Kidney tubule cell (primary cell): ENCODE measurements at places on chromosomes 1 and 21.

DNA sequence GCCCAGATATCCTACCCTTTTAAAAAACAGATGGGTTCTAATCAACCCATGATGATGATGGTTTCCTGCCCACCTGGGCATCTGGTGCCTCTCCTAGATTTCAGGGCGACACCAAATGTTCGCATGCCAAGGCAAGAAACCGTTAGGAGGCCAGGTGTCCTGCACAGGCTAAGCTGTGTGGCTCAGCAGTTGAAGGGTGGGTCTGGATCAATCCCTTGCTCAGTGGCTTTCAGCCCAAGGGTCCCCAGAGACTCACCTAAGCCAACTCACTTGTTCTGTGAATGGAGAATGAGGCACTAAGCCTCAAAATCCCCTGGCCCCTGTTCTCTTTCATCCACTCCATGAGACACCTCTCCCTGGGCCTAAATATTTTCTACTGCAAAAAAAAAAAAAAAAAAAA is 169.1 kb upstream of the EDN2 start:
- no peak for DNase-seq

DNA sequence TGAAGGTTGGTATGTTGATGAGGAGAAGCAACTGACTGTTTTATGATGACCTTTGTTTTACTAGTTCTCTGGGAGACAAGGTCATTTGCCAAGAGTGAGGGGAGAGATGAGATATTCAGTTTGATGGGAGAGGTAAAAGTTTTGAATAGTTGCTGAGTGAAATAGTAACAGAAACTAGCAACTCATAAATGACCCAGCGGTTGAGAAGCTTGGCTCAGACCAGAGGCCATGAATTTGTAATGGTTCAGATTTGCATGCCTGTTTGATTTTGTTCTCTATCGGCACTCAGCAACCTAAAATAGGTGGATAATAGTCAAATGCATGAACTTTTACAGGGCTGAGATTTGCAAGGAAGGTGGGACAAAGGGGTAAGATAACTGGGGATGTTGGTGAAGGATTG is 6.6 kb downstream of the CCDC30 start:
- no peak for DNase-seq

DNA sequence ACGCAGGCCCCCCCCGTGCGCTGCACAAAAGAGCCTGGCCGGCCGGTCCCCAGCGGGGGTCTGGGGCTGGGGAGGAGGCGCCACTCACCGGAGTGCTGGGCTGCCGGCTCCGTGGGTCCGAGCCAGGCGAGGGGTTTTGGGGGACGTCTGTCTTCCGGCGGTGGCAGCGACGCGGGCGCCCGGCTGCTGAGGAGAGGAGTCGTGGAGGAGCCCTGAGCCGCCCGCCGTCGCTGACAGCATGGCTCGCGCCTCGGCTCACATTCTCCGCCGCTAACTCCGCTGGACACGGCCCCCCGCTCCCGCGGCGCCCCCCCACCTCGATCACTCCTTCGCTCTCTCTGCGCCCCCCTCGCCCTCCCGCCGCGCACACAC is 649 bp downstream of the AHDC1 start:
- no peak for DNase-seq

DNA sequence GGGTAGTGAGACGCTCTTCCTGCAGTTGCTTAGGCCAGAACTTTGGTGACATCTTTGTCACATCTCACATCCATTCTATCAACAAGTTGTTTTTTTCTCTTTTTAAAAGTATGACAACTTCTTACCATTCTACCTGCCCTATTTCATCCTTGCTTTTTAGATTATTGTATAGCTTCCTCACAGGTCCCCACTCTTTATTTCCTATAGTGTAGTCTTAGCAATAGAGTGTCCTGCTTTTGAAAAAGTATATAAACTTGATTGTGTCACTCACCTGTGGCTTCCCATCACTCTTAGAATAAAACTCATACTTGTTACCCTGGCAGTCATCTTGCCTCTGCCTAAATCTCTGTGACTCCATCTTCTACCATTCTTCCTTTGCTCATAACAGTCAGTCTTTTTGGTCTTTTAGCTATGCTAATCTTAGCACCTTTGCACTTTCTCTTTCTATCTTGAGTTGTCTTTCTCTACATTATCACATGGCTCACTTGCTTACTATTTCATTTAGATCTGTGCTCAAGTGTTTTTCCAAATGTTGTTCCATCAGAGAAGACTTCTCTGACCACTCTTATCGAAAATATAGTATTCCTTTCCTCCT is 9.5 kb downstream of the CDC73 start:
- no peak for DNase-seq

- DNase-seq, result no peak
These were observed 170.0 kb upstream of the KCTD3 start for GRCh38 chr1:215397106-215397505.

- no peak for DNase-seq
These were observed 646.2 kb downstream of the SMYD3 start for GRCh38 chr1:245860657-245861544.

- DNase-seq, result no peak
These were observed 22.7 kb upstream of the GNG12 start for GRCh38 chr1:67855961-67856360.

- no peak for DNase-seq
These were observed 7.2 kb upstream of the NHLH1 start for GRCh38 chr1:160359559-160360226.

DNA sequence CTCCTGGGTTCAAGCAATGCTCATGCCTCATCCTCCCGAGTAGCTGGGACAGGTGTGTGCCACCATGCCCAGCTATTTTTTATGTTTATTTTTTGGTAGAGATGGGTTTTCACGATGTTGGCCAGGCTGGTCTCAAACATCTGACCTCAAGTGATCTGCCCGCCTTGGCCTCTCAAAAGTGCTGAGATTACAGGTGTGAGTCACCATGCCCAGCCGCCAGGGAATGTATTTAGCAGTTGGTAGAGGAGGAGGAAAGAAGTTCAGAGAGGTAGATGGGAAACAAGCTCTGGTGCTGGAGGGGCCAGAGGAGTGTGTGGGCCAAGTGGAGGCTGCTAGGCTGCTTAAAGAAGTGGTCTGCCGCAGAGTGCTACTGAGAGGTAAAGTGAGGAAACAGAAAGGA is 6.0 kb downstream of the DOP1B start:
- DNase-seq, result no peak

DNA sequence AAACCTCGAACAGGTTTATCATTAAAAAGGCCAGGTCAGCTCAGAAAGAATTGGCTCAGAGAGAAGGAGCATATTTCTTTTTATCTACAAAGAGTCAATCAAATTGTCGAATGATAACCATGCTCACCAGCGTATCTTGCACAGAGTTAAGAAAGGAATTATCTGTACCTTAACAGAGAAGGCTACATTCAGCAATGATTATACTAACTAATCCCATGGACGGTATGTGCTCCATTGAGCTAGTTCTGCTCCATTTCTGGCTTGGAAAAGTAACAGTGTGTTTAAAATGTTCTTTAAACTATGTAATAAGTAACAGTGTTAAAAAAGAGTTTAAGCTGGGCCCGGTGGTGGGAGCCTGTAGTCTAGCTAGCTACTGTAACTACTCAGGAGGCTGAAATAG is 4.2 kb downstream of the UBR4 start:
- DNase-seq, result no peak

- peak; percentile 70 for DNase-seq
These were observed 3.1 kb upstream of the YRDC start for GRCh38 chr1:37811027-37811655.

DNA sequence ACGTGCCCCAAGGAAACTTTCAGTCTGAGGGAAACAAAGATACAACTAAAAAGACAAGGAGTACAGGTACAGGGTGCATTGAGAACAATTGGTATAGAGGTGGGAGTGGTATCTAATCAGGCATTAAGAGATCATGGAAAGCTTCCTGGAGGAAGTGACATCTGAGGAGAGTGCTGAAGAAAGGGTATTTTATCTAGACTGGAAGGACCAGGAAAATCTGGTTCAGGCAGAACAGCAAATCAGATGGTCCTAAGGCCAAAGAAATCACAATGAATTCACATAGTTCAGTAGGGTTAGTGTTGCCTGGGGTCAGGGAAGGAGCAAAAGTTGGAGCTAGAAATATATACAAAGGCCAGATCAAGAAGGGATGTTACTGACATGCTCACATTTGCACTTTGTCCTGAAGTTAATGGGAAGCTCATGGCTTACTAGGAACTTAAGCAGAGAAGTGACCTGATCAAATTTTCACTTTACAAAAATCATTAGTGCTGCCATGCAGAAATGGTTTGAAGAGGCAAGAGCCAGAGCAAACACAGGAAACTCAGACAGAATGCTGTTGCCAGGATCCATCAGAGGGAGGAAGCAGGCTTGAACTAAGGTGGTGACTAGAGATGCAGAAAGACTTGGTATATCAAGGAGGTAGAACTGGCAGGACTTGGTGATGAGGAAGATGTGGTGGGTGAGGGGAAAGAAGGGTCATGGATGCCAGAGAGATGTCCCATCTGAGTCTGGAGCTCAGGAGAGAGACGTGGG is 14.5 kb upstream of the CTTNBP2NL start:
- no peak for DNase-seq

DNA sequence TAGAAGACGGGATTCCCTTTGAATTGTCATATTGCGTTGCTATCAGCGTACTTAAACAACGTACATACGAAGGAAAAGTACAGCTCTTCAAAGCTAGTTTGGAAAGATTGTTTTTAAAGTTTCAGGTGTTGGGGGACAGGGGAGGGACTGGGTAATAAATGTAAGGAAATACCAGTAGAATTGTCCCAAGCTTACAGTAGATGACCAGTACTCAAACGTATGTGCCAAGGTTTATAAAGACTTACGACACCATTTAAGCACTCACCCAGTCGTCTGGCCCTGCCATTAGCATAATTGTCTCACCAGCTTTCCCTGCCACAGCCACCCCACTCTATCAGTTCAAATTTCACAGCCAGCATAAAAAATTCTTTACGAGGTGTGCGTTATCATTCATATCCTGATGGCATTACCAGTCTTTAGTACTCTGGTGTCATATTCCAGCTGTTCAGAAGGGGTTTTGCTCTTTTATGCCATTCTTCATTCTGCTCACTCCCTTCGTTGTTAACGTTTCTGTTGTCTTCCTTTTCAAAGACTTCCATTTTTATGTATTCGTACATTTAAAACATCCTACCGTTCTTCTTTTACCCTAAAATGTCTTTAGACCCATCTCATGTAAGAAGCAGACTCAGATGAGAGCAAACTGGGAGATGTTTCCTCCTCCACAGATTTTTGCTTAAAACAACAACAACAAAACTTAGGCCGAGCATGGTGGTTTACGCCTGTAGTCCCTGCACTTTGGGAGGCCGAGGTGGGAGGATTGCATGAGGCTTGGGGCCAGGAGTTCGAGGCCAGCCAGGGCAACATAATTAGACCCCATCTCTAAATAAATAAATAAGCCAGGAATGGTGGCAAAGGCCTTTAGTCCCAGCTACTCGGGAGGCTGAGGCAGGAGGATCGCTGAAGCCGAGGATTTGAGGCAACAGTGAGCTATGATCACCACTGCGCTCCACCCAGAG is 1.0 kb upstream of the HP1BP3 start:
- peak; percentile 65 for DNase-seq

- no peak for DNase-seq
These were observed 11.1 kb downstream of the NOS1AP start for GRCh38 chr1:162080472-162081015.

GRCh38 chr1:8879922-8880676 is 1.6 kb upstream of the ENO1 start:
- peak; percentile 92 for DNase-seq

DNA sequence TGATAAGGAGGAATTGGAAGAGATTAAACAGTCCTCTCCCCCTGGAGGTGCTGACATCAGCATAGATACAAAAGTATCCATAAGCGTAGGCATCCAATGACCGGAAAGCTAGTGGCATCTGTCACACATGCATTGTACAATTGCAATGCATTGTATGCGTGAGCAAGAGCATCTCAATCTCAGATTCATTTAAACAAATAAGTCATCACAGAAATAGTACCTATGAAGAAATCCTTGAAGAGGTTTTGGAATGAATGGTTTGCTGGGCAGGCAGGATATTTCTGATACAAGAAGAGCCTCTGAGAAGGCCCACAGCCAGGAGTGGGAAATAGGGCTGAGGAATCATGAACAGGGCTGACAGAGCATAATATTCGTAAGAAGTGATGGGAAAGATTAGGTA is 88.9 kb upstream of the ABCD3 start:
- no peak for DNase-seq

- DNase-seq, result no peak
These were observed 79.9 kb downstream of the ITPKB start for GRCh38 chr1:226659136-226659535.

DNA sequence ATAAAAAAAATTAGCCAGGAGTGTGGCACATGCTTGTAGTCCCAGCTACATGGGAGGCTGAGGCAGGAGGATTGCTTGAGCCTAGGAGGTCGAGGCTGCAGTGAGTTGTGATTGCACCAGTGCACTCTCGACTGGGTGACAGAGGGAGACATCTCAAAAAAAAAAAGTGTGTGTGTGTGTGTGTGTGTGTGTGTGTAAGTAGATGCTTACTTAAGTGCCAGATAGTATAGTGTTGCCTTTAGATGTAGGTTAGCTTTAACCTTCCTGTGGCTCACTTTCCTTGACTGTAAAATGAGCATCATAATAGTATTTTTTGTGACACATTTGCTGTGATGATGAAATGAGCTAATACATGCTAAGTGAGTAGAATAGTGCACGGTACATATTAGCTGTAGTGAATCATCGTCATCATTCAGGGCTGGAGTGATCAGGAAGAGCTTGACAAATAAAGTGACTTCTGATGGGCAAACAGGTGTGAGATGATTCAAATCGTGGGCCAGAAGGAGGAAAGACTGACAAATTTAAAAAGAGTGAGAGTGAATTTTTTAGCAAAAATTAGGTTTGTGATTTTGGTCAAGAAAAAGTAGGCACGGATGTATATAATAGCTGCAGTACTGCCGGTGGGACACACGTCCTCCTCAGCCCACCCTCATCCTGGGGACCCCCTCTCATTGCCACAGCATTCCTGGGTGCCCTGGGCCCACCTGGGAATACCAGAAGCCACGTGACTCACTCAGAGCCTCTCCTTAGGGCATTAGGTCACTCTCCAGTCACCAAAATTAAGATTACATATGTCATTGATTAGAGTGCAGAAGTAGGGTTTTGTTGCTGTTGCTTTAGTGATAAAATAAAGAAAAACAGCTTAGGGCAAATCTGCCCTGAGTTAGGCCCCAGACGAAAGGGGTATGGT is 33.9 kb downstream of the EIF2D start:
- DNase-seq, result peak; percentile 58

- DNase-seq, result no peak
These were observed 19.7 kb upstream of the ZBTB40 start for GRCh38 chr1:22431965-22432364.

DNA sequence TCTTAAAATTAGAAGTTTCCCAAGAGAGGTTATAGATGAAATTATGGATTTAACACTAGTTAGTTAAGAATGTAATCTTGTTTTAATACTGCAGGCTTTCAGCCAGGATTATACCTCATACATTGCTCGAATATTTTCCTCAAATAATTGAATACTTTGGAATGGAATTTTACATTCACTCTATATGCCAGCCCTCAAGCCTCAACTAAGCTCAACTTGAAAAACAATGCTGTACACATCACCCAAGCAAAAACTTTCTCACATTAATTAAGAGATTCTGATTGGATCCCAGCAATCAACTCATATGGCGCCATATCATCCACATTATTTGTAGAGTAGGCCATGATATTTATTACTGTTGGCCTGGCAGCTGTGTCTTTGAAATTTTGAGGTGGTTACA is 710.7 kb upstream of the ADAMTS5 start:
- DNase-seq, result no peak

GRCh38 chr1:18734001-18734400 is 103.4 kb downstream of the PAX7 start:
- DNase-seq, result no peak

GRCh38 chr21:14495075-14495474 is 51.0 kb downstream of the SAMSN1 start:
- no peak for DNase-seq
